NCI-H748 treated with DMSO at 0.1 percent for 48 hours (cell line): ENCODE measurements at places on chromosomes 12 and 14.

DNA sequence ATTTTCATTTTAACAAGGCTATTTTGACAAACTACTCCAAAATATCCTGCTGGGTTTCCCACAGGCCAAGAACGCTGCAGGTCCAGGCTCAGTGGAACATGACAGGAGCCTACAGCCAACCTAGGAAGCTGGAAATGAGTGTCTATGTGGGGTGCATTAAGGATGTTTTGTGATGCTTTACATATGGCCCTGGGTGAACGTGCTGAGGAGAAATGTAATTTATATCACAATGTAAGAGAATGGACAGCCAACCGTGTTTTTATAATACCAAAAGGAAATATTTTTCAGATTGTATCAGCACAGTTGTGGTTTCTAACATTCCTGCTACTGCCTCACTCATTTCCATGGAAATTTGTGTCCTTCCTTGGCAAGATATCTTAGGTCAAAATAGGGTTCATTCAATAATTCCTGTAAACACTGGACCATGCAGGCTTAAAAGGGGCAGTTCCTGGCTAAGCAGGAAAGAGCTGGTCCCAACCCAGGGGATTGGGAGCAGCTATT lies 51.5 kb downstream of the ST8SIA1 start:
- no peak for DNase-seq

DNA sequence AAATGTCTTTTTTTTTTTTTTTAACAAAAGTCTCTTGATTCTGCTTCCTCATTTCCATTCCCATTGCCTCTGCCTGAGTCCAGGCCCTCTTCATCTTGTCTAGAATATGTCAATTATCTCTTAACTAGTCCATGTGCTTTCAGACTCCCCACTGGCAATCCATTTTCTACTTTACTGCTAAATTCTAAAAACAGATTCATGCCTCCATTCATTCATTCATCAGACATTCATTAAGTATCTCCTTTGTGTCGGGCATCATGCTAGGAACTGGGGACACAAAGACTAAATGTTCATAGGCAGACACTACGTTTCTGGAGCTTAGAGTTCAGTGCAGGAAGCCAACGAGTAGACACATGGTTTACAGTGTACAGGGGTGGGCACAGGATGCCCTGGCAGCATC lies 9.6 kb upstream of the NEDD1 start:
- no peak for DNase-seq

DNA sequence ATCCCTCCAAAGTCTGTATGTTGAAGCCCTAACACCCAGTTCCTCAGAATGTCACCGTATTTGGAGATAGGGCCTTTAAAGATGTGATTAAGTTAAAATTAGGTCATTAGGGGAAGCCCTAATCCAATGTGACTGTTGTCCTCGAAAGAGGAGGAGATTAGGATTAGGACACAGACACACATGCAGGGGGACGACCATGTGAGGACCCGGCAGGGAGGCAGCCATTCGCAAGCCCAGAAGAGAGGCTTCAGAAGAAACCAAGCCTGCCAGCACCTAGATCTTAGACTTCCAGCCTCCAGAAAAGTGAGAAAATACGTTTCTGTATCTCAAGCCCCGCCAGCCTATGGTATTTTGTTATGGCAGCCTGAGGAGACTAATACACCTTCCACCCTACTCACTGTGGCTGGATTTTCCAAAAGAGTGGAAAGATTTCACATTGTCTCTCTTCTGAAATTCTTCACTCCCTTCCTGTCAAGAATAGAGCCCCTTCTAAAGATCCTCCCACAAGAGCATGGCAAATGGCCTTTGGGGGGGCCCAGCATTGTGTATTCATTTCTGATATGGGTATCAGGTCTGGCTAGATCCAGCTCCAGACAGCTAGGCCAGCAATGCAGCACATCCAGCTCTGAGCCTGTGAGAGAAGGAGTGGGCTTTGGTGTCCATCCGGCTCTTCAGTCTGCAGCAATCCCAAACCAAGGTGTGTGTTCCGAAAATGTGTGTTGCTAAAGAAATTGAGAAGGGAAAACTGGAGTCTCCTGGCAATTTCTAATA lies 15.4 kb upstream of the UBC start:
- no peak for DNase-seq

DNA sequence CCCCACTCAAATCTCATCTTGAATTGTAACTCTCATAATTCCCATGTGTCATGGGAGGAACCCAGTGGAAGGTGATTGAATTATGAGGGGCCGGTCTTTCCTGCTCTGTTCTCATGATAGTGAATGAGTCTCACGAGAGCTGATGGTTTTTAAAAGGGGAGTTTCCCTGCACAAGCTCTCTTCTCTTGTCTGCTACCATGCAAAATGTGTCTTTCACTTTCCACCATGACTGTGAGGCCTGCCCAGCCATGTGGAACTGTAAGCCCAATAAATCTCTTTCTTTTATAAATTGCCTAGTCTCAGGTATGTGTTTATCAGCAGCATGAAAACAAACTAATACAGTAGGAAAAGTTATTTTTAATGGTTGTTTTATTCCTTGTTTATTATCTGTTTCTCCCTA lies 146.0 kb downstream of the FSCB start:
- no peak for DNase-seq

- DNase-seq: no peak
Measured at GRCh38 chr14:54665946-54666345, 99.0 kb downstream of the SAMD4A start.
